Activated T-cell treated with anti-CD3 and anti-CD28 coated beads, Interleukin-2, amount 50 U/mL, for 72 hours (primary cell): ENCODE measurements at places on chromosomes 7 and 10. TPM values are rescaled to one million over a fixed set of nuclear protein-coding genes. Genes with fewer than 3 reads are reported as not detected.

GRCh38 chr10:88108115-88108610 is 244.7 kb downstream of the PTEN start:
- H3K36me3 ChIP-seq, result no peaks in the 10 kb centered on the region
- H3K27me3 ChIP-seq, result peaks cover 46% of the 10 kb centered on the region
- H3K27ac ChIP-seq, result no peak overlapping the region
- DNase-seq, result no peak
- H3K4me3 ChIP-seq, result no peak overlapping the region

GRCh38 chr7:106731646-106732444 is 70.9 kb upstream of the CCDC71L start:
- no peaks in the 10 kb centered on the region for H3K27me3 ChIP-seq
- H3K4me3 ChIP-seq, result peak overlapping the region; percentile 22
- DNase-seq, result peak; percentile 31
- peak overlapping the region; percentile 17 for H3K27ac ChIP-seq
- peaks cover 3% of the 10 kb centered on the region for H3K36me3 ChIP-seq
- peaks cover 56% of the 10 kb centered on the region for H3K4me1 ChIP-seq

- peak overlapping the region; percentile 69 for H3K4me3 ChIP-seq
- peaks cover 93% of the 10 kb centered on the region for H3K27me3 ChIP-seq
- H3K27ac ChIP-seq, result no peak overlapping the region
- peak; percentile 64 for DNase-seq
- H3K36me3 ChIP-seq, result peaks cover 1% of the 10 kb centered on the region
Measured at GRCh38 chr10:100730725-100731406, 14.5 kb upstream of the PAX2 start.

- H3K27me3 ChIP-seq, result peaks cover 36% of the 10 kb centered on the region
- H3K4me1 ChIP-seq, result no peaks in the 10 kb centered on the region
- no peak overlapping the region for H3K4me3 ChIP-seq
- no peak overlapping the region for H3K27ac ChIP-seq
Measured at GRCh38 chr7:80923211-80923612, 4.4 kb upstream of the SEMA3C start.

DNA sequence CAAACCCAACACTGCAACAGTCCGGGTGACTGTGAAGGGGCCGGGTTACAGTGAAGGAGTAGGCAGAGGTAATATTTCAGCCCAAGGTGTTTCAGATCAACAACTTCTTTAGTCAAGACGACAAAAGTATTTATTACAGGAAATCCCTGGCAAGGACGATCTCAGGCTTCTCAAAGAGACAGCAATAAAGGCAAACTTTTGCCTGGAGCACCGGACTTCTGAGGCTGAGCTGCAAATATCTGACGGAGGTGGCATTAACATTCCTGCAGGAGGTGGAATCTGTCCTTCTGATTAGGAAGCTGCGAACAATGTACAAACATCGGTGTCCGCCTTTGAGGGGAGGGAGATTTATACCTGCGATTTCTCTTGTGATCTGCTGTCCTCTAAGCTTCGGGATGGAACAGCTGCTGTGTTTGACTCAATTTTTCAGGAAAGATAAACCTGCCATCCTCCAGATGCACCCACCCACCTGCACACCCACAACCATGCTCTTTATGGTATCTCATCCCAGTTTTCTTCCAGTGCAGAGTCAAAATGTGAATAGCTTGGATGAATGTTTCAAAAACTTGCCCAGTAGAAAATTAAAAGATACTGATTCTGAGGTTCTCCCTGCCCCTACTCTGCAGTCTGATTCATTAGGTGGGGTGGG is 32.1 kb downstream of the EMX2 start:
- H3K4me1 ChIP-seq, result no peaks in the 10 kb centered on the region
- no peak for DNase-seq
- H3K36me3 ChIP-seq, result no peaks in the 10 kb centered on the region
- no peak overlapping the region for H3K4me3 ChIP-seq
- H3K27me3 ChIP-seq, result peaks cover 42% of the 10 kb centered on the region
- no peak overlapping the region for H3K27ac ChIP-seq

GRCh38 chr10:17290226-17290625 is 62.2 kb downstream of the VIM start:
- peak overlapping the region; percentile 95 for H3K27ac ChIP-seq
- DNase-seq, result peak; percentile 18
- H3K36me3 ChIP-seq, result no peaks in the 10 kb centered on the region
- peaks cover 9% of the 10 kb centered on the region for H3K4me1 ChIP-seq
- no peak overlapping the region for H3K4me3 ChIP-seq

GRCh38 chr7:65979583-65980477 is 2.2 kb downstream of the GUSB start:
- no peak overlapping the region for H3K4me3 ChIP-seq
- no peak for DNase-seq
- no peak overlapping the region for H3K27ac ChIP-seq
- H3K4me1 ChIP-seq, result peaks cover 10% of the 10 kb centered on the region
- no peaks in the 10 kb centered on the region for H3K27me3 ChIP-seq

DNA sequence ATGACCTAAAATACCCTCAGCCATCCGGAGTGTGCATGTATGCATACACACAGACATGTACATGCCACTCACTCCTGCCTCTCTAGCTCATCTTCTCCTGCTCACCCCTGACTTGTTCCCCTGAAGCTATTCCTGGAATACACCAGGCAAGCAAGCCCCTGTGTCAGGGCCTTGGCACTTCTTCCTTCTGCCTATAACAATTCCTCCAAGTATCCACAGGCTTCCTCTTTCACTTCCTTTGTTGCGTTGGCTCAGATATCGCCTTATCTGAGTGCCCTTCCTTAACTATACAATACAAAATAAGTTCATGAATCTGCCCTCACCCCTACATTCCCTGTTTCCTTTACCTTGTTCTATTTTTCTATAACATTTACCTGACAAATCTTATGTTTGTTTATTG is 88.8 kb downstream of the NOD1 start:
- H3K4me1 ChIP-seq, result no peaks in the 10 kb centered on the region
- no peaks in the 10 kb centered on the region for H3K27me3 ChIP-seq
- DNase-seq, result no peak
- H3K4me3 ChIP-seq, result no peak overlapping the region

- H3K4me1 ChIP-seq, result peaks cover 16% of the 10 kb centered on the region
- DNase-seq, result no peak
- H3K4me3 ChIP-seq, result no peak overlapping the region
- no peak overlapping the region for H3K27ac ChIP-seq
- H3K36me3 ChIP-seq, result no peaks in the 10 kb centered on the region
- H3K27me3 ChIP-seq, result peaks cover 11% of the 10 kb centered on the region
Measured at GRCh38 chr7:30237271-30237695, 47.1 kb upstream of the ZNRF2 start.

DNA sequence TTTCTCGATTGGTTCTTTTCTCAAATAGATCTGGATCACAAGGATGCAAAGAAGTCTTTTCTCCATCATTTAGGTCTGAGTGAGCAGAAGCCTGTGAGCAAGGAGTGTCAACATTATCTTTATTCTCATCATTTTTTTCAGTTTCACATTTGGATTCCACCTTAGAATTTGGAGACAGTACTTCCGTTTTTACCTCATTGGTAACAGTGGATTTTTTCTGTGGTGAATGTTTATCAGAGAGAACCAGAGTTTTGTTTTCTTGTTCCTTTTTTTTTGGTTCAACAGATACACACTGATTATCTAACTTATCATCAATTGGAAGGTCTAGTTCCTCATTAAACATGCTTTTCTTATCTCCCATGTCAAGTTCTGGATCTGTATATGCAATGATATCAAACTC is 151.3 kb downstream of the GALNT11 start:
- H3K27me3 ChIP-seq, result no peaks in the 10 kb centered on the region
- peaks cover 7% of the 10 kb centered on the region for H3K4me1 ChIP-seq
- H3K4me3 ChIP-seq, result no peak overlapping the region
- peaks cover 29% of the 10 kb centered on the region for H3K36me3 ChIP-seq

- no peak overlapping the region for H3K4me3 ChIP-seq
- peaks cover 4% of the 10 kb centered on the region for H3K36me3 ChIP-seq
- H3K27me3 ChIP-seq, result peaks cover 31% of the 10 kb centered on the region
- DNase-seq, result no peak
- H3K4me1 ChIP-seq, result peaks cover 5% of the 10 kb centered on the region
Measured at GRCh38 chr10:59991661-59992060, 85.3 kb upstream of the CCDC6 start.

GRCh38 chr10:131004276-131004675 is 307.2 kb downstream of the TCERG1L start:
- no peaks in the 10 kb centered on the region for H3K36me3 ChIP-seq
- H3K27me3 ChIP-seq, result no peaks in the 10 kb centered on the region
- DNase-seq, result no peak
- H3K4me3 ChIP-seq, result no peak overlapping the region
- no peak overlapping the region for H3K27ac ChIP-seq
- no peaks in the 10 kb centered on the region for H3K4me1 ChIP-seq

- H3K4me1 ChIP-seq, result peaks cover 96% of the 10 kb centered on the region
- H3K4me3 ChIP-seq, result peak overlapping the region; percentile 89
- peaks cover 1% of the 10 kb centered on the region for H3K36me3 ChIP-seq
- DNase-seq, result peak; percentile 62
Measured at GRCh38 chr10:11145495-11145855, 127.8 kb downstream of the CELF2 start.

- no peaks in the 10 kb centered on the region for H3K36me3 ChIP-seq
- H3K4me3 ChIP-seq, result no peak overlapping the region
- no peaks in the 10 kb centered on the region for H3K4me1 ChIP-seq
- no peak for DNase-seq
- no peaks in the 10 kb centered on the region for H3K27me3 ChIP-seq
Measured at GRCh38 chr10:98814470-98814869, 367.7 kb upstream of the HPS1 start.

DNA sequence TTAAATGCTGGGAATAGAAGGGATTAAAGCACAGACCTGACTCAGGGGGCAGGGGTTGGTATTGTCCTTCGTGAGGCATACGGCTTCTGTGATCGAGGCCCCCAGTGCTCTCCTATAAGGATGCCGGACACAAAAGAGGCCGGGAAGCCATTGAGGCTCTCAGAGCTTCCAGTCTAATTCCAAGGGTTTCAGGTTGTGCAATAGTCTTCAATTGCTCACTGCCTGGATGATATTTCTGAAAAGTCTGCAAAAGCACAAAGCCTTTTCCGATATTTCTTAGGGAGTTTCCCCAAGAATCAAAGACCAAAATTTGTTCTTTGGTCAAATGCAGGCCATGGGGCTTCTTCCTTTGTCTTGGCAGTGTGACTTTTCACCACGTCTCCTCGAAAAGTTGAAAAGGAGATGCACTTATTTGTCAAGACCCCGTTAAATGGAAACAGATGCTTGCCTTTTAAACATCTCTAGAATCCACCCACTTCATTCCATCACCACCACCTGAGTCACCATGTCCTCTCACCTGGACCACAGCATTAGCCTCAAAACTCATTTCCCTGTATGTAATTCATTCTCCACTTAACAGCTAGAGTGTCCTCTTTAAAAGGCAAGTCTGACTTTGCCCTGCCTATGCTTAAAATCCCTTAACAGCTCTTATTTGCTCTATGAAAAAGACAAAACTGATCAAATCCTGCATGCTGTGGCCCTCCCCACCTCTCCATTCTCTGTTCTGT is 134.8 kb upstream of the NAMPT start:
- H3K27ac ChIP-seq, result peak overlapping the region; percentile 62
- DNase-seq, result peak; percentile 59
- H3K4me1 ChIP-seq, result peaks cover 78% of the 10 kb centered on the region
- H3K4me3 ChIP-seq, result peak overlapping the region; percentile 23

DNA sequence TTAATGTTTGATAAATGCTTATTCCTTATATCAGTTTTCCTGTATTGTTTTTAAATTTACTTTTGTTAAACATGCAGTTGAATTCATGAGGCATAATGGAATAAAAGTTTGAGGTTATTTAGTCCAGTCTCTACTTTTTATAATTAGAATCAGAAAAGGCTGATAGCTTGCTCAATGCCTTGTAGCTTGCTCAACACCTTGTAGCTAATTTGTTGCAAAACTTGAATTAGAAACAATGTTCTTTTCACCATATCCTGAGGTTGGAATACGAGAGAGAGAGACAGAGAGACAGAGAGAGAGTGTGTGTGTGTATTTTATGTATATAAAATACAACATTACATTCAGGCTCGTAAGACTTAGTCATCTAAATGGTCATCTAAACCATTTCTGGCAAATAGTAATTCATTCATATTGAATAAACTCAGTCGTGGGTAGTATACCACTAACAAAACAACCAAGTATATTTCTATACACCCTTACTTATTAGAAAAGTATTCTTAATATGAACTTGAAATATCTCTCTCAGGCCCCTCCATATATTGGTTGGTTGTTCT is 243.5 kb downstream of the ADK start:
- H3K36me3 ChIP-seq, result peaks cover 15% of the 10 kb centered on the region
- no peak overlapping the region for H3K4me3 ChIP-seq
- peaks cover 5% of the 10 kb centered on the region for H3K4me1 ChIP-seq
- no peaks in the 10 kb centered on the region for H3K27me3 ChIP-seq
- H3K27ac ChIP-seq, result no peak overlapping the region
- no peak for DNase-seq

DNA sequence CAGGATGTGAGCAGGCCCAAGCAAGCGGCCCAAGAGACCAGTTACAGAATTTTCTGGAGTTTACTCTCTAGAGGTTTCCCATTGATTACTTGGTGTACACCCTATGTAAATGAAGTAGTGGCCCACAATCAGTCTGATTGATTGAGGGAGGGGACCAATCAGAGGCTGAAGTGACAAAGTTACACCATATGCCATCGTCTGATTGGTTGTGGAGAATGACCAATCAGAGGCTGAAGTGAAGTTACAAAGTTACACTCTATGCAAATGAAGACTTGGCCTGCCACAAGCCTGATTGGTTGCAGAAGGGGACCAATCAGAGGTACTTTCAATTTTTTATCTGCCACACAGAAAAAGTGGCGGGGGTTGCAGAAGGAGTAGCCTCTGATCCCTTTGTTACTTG is 83.7 kb downstream of the KIF20B start:
- no peaks in the 10 kb centered on the region for H3K27me3 ChIP-seq
- H3K4me1 ChIP-seq, result no peaks in the 10 kb centered on the region

DNA sequence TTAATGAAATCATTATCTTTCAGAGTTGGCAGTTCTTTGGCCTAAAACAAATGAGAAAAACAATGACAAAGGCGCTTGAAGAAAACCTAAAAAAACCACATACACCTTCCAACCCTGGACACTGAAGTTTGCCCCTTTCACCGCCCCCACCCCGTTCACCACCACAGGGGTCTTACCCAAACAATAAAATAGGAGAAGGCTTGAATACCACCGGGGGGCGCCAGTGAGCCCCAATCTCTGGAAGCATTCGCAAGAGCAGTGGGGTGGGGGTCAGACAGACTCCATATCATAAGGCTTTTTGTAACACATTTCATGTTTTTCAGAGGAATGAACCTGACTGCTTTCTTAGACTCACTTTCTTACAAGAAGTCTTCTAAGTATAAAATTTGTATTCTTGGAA is 163.6 kb downstream of the PIP4K2A start:
- no peaks in the 10 kb centered on the region for H3K27me3 ChIP-seq
- H3K27ac ChIP-seq, result peak overlapping the region; percentile 67
- H3K36me3 ChIP-seq, result peaks cover 13% of the 10 kb centered on the region

DNA sequence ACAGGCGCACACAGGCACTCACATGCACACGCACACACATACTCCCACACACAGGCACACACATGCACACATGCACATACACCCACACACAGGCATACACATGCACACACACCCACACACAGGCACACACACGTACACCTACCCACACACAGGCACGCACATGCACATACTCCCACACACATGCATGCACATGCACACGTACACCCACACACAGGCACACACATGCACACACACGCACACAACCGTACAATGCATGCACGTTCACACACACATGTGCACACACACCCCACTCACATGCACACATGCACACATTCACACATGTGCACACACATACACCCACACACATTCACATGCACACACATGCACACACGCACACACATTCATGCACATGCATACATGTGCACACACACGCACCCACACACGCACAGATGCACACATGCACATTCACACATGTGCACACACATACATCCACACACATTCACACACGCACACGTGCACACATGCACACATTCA is 59.3 kb downstream of the MKI67 start:
- no peak overlapping the region for H3K4me3 ChIP-seq
- H3K36me3 ChIP-seq, result peaks cover 15% of the 10 kb centered on the region
- no peak overlapping the region for H3K27ac ChIP-seq
- peaks cover 57% of the 10 kb centered on the region for H3K4me1 ChIP-seq

The GRID1 gene
- not detected for total RNA-seq

The FOXI2 gene
- not detected for total RNA-seq

The MOGAT3 gene
- not detected for total RNA-seq

The ALDH18A1 gene
- total RNA-seq, result 71.3 TPM
